ENCODE measurements at places on chromosomes 16 and 17.

- no peak for DNase-seq
Observed at GRCh38 chr16:75660726-75661302, 13.2 kb downstream of the TERF2IP start.

GRCh38 chr16:72125635-72126428 lies 32.2 kb downstream of the DHX38 start:
- no peak for DNase-seq

GRCh38 chr17:31497994-31498826 lies 106.7 kb downstream of the RAB11FIP4 start:
- no peak for DNase-seq

- DNase-seq: no peak
Observed at GRCh38 chr16:10138881-10139280, 43.3 kb downstream of the GRIN2A start.

DNA sequence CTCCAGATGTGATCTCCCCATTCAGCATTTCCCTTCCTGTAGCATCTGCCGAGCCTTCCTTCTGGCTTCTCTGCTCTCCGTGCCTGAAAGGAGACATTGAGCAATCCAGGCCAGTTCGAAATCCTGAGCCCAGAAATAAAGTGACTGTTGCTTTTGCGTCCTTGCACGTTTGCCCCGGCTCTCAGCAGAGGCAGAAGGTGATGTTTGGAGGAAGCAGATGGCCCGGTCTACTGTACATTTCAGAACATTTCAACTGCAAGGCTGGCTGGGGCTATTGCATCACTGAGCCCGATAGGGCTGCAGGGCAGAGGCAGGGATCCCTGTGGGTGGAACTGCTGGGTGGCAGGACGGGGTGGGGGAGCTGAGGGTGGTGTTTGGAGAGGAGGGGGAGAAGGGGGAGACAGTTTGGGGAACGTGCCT lies 29.4 kb downstream of the IRF8 start:
- DNase-seq: no peak

DNA sequence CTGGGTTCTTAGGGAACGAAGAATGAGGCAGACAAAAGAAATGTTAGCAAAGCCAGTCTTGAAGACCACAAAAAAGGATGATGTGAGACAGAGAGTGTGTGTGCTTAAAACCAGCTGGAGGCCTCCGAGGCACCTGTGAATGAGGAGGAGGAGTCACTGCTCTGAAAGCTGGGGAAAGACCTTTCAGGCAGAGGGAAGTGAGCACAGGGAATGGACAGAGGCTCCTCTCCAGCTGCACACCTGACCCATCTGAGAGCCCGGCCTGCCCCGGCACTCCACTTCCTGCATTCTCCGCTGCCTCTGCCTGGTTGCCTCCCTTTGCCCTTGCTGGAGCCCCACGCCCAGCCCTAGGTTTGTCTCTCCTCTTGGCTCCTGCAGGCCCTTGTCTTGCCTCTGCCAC lies 55.2 kb upstream of the SREBF1 start:
- no peak for DNase-seq

DNA sequence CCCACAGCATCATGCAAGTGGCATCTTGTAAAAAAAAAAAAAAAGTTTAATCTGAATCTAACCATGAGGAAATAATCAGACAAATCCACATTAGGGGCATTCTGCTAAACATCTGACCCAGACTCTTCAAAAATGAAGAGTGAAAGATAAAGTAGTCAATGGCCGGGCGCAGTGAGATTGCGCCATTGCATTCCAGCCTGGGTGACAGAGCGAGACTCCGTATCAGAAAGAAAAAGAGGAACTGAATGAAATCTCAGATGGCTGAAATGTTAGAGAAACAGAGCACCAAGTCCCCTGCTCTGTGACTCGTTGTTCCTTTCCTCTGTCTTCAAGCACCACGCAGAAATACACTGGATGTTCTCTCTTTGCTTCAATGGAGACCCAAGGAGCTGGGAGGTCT lies 12.7 kb upstream of the RNF135 start:
- no peak for DNase-seq

GRCh38 chr16:1019231-1020090 lies 37.9 kb downstream of the SOX8 start:
- DNase-seq: no peak

DNA sequence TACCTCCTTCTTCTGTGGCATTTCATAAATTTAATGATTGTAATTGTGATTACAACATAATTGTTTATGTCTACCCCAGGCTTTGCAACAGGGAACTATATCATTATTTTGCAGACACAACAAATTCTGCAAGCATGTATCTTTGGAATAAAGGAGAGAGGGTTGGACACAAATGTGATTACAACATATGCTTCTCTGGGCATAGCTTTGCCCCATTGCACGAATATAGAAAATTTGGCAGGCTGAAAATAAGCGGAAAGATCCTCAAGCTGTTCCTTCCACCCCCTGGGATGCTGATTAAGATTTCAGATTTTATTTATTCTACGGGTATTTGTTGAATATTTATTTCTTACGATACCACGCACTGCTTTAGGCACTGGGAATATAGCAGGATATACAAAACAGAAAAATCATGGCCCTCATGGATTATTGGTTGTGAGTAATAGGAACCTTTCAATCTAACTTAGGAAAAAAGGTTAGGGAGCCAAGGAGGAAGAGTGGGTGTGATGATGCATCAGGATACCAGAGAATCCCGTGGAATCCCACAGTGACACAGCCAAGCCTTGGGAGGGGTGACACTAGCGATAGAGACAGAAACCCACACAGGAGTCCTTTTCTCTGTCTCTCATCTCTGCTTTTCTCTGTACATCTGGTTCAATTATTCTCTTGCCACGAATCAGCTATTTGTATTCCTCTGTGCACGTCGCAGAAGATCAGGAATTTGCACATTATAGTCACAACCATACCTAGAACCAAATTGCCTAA lies 520.7 kb downstream of the MAF start:
- no peak for DNase-seq

GRCh38 chr17:19724501-19725420 lies 8.4 kb upstream of the SLC47A2 start:
- DNase-seq: no peak
